ENCODE measurements at places on chromosomes 11 and 22.

GRCh38 chr22:37410174-37411055, 16.9 kb downstream of the ELFN2 start:
- no peaks in the 10 kb centered on the region for H3K4me1 ChIP-seq
- H3K4me3 ChIP-seq: no peak overlapping the region
- no peaks in the 10 kb centered on the region for H3K36me3 ChIP-seq
- H3K27me3 ChIP-seq: no peaks in the 10 kb centered on the region
- no peak overlapping the region for H3K27ac ChIP-seq

GRCh38 chr11:3042496-3043314, 14.5 kb downstream of the CARS1 start:
- no peak overlapping the region for H3K27ac ChIP-seq
- peaks cover 37% of the 10 kb centered on the region for H3K4me1 ChIP-seq
- H3K4me3 ChIP-seq: no peak overlapping the region
- DNase-seq: no peak

DNA sequence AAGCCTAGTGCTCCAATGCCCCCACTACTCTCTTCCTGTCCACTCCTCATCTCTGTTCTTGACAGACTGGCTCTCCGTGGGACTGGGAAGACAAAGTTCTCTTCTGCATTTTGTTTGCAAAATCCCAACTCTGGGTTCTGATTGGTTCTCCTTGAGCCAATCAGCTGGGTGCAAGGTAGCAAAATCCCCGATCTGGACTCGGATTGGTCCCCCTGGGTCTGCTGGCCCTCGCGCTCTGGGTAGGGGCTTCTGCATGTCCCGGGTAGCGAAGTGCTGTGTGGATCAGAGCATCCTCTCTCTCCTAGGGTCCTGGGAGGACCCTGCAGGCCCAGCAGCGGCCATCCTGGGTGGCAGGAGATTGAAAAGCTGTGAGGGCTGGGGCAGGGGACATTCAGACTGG, 22.3 kb upstream of the A4GALT start:
- H3K27me3 ChIP-seq: no peaks in the 10 kb centered on the region
- DNase-seq: no peak
- peak overlapping the region; percentile 79 for H3K27ac ChIP-seq

- peaks cover 5% of the 10 kb centered on the region for H3K4me1 ChIP-seq
- no peak for DNase-seq
- H3K4me3 ChIP-seq: no peak overlapping the region
These were observed 79.9 kb upstream of the PRR5 start for GRCh38 chr22:44622147-44622427.

- no peak overlapping the region for H3K4me3 ChIP-seq
- no peak overlapping the region for H3K27ac ChIP-seq
- H3K4me1 ChIP-seq: peaks cover 7% of the 10 kb centered on the region
- no peak for DNase-seq
- no peaks in the 10 kb centered on the region for H3K36me3 ChIP-seq
These were observed 1.9 kb upstream of the TRAF6 start for GRCh38 chr11:36512016-36512415.

GRCh38 chr11:95419915-95420314, 188.9 kb upstream of the SESN3 start:
- no peaks in the 10 kb centered on the region for H3K36me3 ChIP-seq
- DNase-seq: no peak
- no peak overlapping the region for H3K27ac ChIP-seq
- no peak overlapping the region for H3K4me3 ChIP-seq

DNA sequence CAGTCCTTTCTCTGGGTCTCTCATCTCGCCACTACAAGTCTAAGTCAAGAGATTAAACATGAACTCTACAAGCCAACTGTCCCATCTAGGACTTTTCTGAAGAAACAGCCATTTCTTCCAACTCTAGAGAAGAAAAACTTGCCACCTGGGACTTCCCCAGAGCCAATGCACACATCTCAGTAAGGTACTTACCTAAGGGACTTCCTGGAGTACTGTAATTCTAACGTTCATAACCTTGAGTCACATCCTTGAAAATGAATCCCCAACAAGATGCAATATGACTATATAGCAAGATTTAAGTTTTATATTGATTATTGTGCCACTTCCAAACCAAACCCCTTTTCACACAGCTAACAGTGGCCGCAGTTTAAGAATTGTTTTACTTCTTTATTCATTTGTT, 11.9 kb upstream of the ISX start:
- no peak overlapping the region for H3K27ac ChIP-seq
- no peaks in the 10 kb centered on the region for H3K27me3 ChIP-seq
- H3K4me1 ChIP-seq: no peaks in the 10 kb centered on the region

DNA sequence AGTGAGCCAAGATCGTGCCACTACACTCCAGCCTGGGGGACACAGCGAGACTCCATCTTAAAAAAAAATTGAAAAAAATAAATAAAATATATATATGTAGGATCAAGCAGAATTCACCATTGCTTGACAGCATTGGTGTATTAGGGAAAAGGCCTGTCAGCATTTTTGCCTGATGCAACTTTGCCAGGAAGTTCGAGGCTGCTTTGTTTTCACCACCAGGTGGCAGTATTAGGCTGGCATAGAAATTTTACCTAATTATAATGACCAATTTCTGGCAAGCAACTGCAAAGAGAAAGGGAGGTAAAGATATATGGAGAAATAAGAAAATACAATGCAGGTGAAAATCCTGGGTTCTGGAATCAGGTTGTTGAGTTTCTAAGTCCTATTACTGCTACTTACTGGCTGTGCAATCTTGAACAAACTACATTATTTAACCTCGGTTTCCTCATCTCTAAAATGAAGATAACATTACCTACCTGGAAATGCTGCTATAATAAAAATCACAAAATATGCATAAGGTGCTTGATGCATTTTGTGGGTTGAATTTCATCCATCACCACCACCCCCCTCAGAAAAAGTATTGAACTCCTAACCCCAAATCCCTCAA, 24.7 kb downstream of the LAYN start:
- DNase-seq: no peak
- no peak overlapping the region for H3K4me3 ChIP-seq
- H3K27ac ChIP-seq: no peak overlapping the region
- H3K27me3 ChIP-seq: no peaks in the 10 kb centered on the region

GRCh38 chr11:62889484-62890437, 9.1 kb downstream of the SLC3A2 start:
- DNase-seq: no peak
- peaks cover 5% of the 10 kb centered on the region for H3K4me1 ChIP-seq
- no peak overlapping the region for H3K4me3 ChIP-seq
- no peaks in the 10 kb centered on the region for H3K27me3 ChIP-seq
- H3K27ac ChIP-seq: no peak overlapping the region
- peaks cover 46% of the 10 kb centered on the region for H3K36me3 ChIP-seq

DNA sequence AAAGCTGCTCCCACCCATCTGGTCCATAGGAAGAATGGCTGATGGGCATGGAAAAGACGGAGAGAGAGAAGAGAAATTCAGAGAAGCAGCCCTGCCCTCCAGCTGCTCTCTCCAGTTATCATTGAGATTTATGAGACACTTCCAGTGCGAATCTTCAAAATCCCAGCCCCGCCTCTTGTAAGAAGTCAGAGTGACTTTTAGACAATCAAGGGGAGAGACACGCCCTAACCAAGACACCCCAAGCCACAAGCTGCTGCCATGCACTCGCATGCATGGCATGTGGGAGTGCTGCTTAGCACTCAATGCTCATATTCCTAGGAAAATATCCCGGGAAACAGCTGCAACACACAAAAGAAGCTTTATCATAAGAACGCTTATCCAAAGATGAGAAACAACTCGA, 110.6 kb upstream of the BID start:
- H3K4me1 ChIP-seq: no peaks in the 10 kb centered on the region
- no peak for DNase-seq
- no peak overlapping the region for H3K4me3 ChIP-seq
- H3K27ac ChIP-seq: peak overlapping the region; percentile 52
- H3K27me3 ChIP-seq: no peaks in the 10 kb centered on the region
- H3K36me3 ChIP-seq: peaks cover 91% of the 10 kb centered on the region

GRCh38 chr22:46159777-46160176, 9.5 kb downstream of the PPARA start:
- H3K4me3 ChIP-seq: no peak overlapping the region
- DNase-seq: no peak
- H3K27ac ChIP-seq: no peak overlapping the region
- no peaks in the 10 kb centered on the region for H3K4me1 ChIP-seq
- H3K36me3 ChIP-seq: no peaks in the 10 kb centered on the region
- H3K27me3 ChIP-seq: no peaks in the 10 kb centered on the region

GRCh38 chr11:118662401-118663271, 16.8 kb downstream of the TREH start:
- no peaks in the 10 kb centered on the region for H3K27me3 ChIP-seq
- H3K4me3 ChIP-seq: no peak overlapping the region
- H3K4me1 ChIP-seq: peaks cover 17% of the 10 kb centered on the region
- no peak for DNase-seq
- no peaks in the 10 kb centered on the region for H3K36me3 ChIP-seq

- peaks cover 20% of the 10 kb centered on the region for H3K27me3 ChIP-seq
- H3K4me3 ChIP-seq: no peak overlapping the region
- no peaks in the 10 kb centered on the region for H3K36me3 ChIP-seq
- peaks cover 4% of the 10 kb centered on the region for H3K4me1 ChIP-seq
These were observed 113.7 kb downstream of the PTPRJ start for GRCh38 chr11:48093795-48094642.

DNA sequence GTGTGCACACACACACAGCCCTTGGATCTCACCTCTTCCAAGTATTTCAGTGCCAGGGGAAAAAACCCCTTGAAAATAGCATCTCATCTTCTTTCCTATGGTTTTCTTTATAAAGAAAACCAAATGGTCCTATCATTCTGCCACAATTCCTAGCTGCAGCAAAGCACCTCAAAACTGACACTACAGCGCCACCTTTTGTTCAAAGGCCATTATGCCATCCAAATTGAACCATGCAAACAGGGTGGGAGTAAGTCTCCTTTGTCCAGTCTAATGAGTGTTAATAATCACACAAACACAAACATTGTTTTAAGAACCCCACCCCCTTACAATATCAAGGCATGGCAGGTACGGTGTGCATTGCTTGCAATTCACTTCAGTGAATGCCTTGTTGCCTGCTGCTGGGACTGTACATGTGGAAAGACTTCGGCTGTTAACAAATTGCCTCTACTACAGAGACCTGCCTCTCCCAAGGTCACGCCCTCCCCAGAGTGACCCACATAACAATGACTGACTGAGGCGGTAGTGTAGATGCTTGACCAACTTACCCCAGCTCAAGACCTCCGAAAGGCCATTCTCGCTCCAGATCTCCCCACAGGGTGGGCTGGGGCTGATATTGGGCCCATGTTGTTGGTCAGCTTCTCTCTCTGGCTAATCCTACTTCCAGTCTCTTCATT, 31.7 kb downstream of the FAM181B start:
- H3K27me3 ChIP-seq: no peaks in the 10 kb centered on the region
- no peak for DNase-seq
- no peak overlapping the region for H3K4me3 ChIP-seq
- H3K27ac ChIP-seq: no peak overlapping the region
- no peaks in the 10 kb centered on the region for H3K4me1 ChIP-seq

DNA sequence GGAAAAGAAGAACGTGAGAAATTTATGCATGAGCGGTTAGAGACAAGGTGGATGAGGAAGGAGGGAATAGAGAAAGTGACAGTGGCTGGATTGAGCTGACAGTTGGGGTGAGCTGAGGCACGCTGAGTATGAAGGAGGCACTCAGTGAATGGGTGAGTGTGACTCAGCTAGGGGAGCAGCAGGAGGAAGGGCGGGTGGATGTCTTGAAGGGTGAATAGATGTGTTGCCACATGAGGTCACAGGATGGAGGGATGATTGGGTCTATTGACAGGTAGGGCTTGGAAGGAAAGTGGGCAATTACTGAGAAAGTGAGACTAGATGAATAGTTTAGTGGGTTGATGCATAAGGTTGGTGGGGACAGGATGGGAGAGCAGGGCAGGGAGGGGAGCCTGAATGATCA, 8.0 kb downstream of the IFITM10 start:
- H3K4me3 ChIP-seq: no peak overlapping the region
- no peak overlapping the region for H3K27ac ChIP-seq
- H3K36me3 ChIP-seq: no peaks in the 10 kb centered on the region
- H3K27me3 ChIP-seq: no peaks in the 10 kb centered on the region

GRCh38 chr11:3664032-3664630, 7.1 kb downstream of the CHRNA10 start:
- no peaks in the 10 kb centered on the region for H3K4me1 ChIP-seq
- H3K36me3 ChIP-seq: peaks cover 10% of the 10 kb centered on the region
- no peak for DNase-seq

DNA sequence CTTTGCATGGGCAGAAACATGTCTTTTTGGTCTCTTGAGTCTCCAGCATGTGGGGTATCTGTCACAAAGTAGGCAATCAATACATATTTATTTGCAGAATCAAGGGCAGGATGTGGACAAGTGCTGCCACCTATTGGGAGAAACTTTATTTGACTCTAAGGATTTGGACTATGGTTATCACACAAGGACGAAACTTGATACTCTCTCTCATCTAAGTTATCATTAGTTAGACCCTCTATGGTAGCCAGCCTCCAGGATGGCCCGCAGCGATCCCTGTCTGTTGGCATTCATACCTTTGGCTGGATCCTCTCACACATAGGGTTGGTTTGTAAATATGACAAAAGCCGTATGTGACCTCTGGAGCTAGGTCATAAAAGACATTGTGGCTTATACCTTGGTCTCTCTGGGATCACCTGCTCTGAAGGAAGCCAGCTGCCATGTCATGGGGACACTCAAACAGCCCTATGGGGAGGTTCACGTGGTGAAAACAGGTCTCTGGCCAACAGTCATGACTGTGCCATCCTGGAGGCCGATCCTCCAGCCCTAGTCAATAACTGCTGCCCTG, 1.1 kb upstream of the FBXO7 start:
- H3K36me3 ChIP-seq: no peaks in the 10 kb centered on the region
- peak overlapping the region; percentile 99 for H3K4me3 ChIP-seq
- H3K27ac ChIP-seq: peak overlapping the region; percentile 96
- no peak for DNase-seq

- no peaks in the 10 kb centered on the region for H3K4me1 ChIP-seq
- H3K27me3 ChIP-seq: no peaks in the 10 kb centered on the region
- no peak for DNase-seq
- H3K36me3 ChIP-seq: no peaks in the 10 kb centered on the region
These were observed 54.2 kb downstream of the OTOG start for GRCh38 chr11:17601256-17601671.

- peaks cover 14% of the 10 kb centered on the region for H3K4me1 ChIP-seq
- DNase-seq: no peak
- no peak overlapping the region for H3K27ac ChIP-seq
- H3K4me3 ChIP-seq: no peak overlapping the region
- H3K36me3 ChIP-seq: no peaks in the 10 kb centered on the region
These were observed 2.9 kb upstream of the VSIG10L2 start for GRCh38 chr11:125942771-125943428.

GRCh38 chr22:32539631-32540421, 65.2 kb downstream of the FBXO7 start:
- H3K4me3 ChIP-seq: no peak overlapping the region
- H3K36me3 ChIP-seq: no peaks in the 10 kb centered on the region
- H3K27me3 ChIP-seq: no peaks in the 10 kb centered on the region
- no peaks in the 10 kb centered on the region for H3K4me1 ChIP-seq
- peak overlapping the region; percentile 39 for H3K27ac ChIP-seq
- no peak for DNase-seq

Measured in esophagus squamous epithelium (tissue), 5 donors.